Nephron progenitor cell (in vitro differentiated cells): ENCODE measurements at places on chromosomes 1 and 21.

DNA sequence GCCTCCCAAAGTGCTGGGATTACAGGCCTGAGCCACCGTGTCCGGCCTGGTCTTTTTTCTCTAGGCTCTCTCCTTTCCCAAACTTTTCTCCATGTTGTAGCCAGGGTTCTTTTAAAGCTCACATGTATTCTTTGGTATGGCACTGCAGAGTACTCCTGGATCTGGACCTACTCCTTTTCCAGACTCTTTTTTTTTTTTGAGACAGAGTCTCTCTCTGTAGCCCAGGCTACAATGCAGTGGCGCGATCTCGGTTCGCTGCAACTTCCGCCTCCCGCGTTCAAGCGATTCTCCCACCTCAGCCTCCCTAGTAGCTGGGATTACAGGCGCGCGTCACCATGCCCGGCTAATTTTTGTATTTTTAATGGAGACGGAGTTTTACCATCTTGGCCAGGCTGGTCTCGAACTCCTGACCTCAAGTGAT is 602 bp upstream of the MED18 start:
- DNase-seq, result no peak

GRCh38 chr1:119370748-119371147 is 2.2 kb downstream of the HAO2 start:
- DNase-seq, result no peak

DNA sequence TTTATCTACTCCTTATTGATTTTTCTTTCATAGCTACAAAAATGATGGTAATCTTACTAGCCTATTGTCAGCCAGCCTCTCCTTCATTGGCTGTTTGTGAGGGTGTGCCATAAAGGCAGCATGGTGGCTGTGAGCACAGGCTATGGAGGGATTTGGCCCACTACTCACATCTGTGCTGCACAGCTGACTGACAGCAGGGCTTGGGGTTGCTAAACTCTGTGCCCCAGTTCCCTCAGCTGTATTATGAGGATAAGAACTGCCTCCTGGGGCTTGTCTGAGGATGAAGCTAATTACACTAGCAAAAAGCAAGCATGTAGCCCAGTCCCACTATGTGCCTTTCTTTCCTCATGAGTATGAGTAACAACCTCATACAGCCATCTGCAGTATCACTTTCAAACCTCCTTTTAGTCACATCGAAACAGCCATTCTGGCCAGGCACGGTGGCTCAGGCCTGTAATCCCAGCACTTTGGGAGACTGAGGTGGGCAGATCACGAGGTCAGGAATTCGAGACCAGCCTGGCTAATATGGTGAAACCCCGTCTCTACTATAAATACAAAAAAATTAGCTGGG is 66.2 kb downstream of the COQ8A start:
- no peak for DNase-seq

GRCh38 chr1:26787381-26787705 is 407 bp upstream of the PIGV start:
- no peak for DNase-seq

DNA sequence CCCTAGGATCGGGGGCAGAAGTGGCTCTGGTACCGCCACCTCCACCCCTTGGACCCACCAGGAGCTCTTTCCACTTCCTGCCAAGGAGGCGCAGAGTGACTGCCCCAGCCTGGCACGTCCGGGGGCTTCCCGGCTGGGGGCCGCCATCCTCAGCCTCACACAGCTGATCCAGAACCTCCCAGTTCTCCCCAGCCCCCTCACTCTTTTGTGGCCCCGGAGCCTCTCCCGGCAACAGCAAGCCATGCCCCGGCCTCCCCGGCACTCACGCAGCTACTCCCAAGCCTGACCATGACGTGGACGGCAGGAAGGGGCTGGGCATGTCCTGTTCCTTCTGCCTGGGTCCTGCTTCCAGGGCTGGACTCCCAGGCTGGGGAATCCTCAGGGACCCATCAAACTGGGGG is 17.1 kb downstream of the TP73 start:
- DNase-seq, result no peak

- no peak for DNase-seq
These were observed 496.9 kb downstream of the NEGR1 start for GRCh38 chr1:71785450-71785849.

GRCh38 chr21:19609611-19610010 is 1206.0 kb upstream of the TMPRSS15 start:
- DNase-seq, result no peak

DNA sequence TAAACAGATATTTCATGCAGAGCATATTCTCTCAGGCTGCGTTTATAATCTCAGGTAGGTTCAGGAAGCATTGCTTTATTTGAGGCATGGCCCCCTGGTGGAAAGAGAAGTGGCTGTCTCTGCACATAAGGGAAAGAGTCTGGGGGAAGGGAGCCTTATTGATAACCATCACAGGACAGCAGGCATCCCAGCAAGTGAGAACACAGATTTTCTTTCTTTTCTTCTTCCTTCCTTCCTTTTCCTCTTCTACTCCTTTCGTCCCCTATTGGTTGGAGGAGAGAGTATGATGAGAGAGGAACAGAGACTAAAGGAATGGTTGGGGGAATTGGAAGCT is 21.9 kb downstream of the TSNAX start:
- no peak for DNase-seq

DNA sequence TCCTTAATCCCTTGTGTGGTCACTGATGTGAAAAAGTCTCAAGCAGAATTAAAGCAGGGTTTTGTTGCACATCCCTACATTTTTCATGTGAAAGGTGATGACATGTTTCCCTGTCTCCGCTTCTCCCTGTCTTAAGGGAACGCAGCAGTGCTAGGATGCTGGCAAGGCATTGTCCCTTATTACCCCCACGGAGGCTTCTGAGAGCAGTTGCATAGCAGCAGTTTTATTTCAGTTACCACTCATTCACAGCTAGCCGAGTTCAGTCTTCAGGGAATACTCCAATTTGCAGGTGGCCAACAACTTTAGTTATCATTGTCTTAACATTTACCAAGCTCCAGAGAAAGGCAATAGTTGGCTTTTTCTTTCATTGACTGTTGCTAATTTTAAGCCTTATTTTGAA is 89.1 kb downstream of the CLEC20A start:
- DNase-seq, result no peak

- no peak for DNase-seq
These were observed 37.9 kb downstream of the PIK3R3 start for GRCh38 chr1:46094471-46095005.

- DNase-seq, result peak; percentile 85
These were observed at the start of gene PADI2 for GRCh38 chr1:17119076-17119772. PADI2 (minus strand) TSS chr1:17119451; CDS start chr1:17119371, 80 bp downstream.

DNA sequence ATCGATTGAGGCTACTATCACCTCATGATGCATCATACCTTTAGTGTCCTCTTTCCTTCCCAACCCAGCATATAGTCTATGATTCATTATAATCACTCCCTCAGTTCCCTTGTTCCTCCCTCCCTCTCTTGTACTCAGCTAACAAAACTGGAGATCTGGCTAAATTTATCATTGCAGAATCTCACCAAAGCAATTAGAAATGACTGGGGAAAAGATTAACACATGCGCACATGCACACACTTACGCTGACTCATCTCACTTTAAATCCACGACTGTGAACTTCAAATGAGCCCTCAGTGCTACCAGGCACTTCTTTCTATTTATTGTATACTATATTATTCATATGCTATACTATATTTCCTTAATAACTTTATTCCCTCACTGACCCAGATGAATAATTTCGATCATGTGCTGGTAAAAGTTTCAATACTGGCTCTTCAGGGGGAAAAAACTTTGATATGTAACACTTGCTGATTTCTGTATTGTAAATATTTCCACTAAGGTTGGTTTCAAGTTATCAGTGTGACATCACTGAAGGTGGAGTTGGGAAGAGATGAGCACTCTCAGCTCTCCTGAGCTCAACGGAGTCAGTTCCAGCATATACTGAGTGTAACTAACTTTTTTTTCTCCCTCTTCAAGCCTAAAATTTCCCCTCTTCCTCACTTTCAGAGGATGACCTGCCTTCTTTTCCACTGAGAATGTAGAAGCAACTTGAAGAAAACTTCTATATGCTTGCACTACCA is 613.7 kb upstream of the B3GALT2 start:
- no peak for DNase-seq

GRCh38 chr1:84582802-84583587 is 8.8 kb upstream of the CTBS start:
- peak; percentile 14 for DNase-seq

GRCh38 chr1:245458234-245458633 is 303.4 kb downstream of the KIF26B start:
- DNase-seq, result no peak

DNA sequence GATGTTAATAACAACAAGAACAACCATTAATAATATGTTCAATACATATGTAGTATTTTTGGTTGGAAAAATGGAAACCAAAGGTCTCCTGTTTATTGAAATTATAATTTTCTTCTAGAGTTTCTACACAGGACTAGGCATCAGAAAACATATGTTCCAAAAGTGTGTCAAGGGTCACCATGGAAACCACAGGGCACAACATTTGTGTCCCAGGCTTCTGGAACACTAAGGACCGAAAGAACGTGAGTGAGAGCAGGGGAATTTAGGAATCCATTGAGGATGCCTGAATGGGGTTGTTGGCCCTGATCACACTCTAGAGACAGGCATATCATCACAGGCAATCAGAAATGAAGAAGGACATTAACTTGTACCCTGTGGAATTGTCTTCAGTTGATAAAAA is 7.5 kb upstream of the CDC14A start:
- DNase-seq, result no peak

DNA sequence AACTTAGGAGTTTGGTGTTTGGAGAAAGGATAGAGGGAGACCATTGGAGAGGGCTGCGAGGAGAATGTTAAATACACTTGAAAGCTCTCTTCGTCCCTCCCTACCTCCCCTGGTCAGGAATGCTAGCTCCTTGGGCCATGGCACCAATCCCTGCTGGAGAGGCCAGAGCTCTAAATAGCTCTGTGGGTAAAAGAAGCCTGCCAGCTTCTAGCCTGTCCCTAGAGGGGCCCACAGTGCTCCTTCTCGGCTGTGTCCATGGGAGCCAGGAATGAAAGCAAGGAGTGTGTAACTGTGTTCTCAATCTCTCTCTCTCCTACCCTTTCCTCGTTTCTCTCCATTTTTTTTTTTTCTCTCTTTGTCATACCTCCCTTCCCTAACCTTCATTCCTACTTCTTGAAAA is at the start of gene CCDC190:
TSS of gene CCDC190 (minus strand) at position 75 of the 400 bp plus-strand sequence. CDS start 1,529 bp downstream, outside the sequence.
- no peak for DNase-seq

- no peak for DNase-seq
These were observed 40.4 kb downstream of the UBASH3A start for GRCh38 chr21:42443876-42444744.

GRCh38 chr1:40539338-40539737 is 7.9 kb downstream of the ZNF684 start:
- DNase-seq, result no peak

DNA sequence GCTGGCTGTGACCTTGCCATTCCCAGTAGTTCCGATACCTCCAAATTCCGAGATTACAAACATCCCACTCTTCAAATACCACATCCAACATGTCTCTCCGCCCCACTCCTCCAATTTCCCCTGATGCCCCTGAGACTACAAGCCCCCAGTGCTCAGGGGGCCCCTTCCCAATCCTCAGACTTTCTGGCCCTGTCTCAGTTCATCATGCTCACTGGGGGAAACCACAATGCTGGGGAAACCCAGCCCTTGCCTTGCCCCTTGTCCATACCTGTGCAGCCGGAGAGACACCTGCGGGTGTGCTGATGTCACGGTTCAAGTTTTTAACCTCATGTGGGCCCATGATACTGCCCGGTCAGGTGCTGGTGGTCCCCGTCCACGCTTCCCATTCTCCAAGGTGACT is 226.6 kb downstream of the CAMTA1 start:
- DNase-seq, result no peak

- no peak for DNase-seq
These were observed 16.3 kb upstream of the FOXE3 start for GRCh38 chr1:47399846-47400155.

DNA sequence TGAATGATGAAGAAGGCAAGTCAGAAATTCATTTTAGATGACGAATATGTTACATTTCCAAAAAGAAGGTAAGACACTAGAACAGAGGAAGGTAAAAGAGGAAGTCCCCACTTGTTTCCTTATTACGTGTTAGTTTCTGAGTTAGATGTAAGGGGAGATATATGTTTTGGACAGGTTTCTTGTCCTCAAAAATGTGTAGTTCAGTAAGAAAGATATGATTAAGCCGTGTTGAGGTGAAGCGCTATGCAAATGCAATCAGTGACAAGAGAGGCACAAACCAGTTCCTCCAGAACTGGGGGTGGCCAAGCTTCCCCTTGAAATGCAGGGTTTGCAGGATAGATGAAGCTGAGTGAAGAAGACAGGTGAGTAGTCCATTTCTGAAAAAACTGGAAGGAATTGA is 293.3 kb upstream of the RUNX1 start:
- no peak for DNase-seq

GRCh38 chr1:221071777-221072176 is 192.5 kb downstream of the HLX start:
- no peak for DNase-seq

DNA sequence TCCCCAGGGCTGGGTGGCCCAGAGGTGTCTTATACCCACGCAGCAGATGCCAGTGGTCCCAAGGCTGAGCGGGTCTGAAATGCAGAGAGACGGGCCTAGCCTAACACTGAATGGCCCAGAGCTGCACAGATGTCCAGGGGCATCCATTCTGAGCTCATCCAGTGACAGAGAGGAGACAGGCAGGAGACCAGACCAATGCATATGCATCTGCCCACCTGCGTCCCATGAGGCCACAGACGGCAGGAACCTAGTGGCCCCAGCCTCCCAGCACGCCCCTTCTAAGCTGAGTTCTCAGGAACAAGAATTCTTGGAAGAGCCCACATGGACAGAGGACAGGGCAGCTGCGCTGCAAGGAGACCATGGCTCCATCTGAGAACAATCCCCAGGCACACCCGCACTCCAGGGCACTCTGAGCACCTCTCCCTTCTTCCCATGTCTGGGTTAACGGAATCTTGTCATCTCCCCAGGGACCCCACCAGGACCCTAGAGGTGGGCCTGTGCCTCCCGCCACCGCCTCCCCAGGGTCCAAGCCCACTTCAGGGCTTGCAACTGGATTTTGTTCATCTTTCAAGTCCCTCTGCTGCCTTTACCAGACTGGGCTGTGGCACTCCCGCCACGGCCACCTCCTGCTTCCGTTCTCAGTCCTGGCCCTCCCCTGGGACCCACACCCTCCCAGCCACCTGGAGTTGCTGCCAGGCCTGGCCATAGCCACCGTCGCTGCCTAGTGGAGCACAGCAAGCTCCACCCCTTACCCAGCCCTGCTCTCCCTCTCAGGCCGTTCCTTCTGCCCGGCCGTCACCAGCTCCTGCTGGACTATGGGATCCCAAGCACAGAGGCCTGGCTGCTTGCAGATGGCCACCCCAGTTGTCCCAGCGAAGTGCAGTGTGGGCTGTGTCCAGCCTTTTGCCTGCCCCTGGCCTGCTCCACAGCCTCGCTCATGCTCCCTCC is 3.3 kb downstream of the WNT3A start:
- DNase-seq, result peak; percentile 57

- no peak for DNase-seq
These were observed 36.7 kb downstream of the DISP3 start for GRCh38 chr1:11515368-11516300.

- no peak for DNase-seq
These were observed 39.4 kb downstream of the HSF2BP start for GRCh38 chr21:43619856-43620255.

DNA sequence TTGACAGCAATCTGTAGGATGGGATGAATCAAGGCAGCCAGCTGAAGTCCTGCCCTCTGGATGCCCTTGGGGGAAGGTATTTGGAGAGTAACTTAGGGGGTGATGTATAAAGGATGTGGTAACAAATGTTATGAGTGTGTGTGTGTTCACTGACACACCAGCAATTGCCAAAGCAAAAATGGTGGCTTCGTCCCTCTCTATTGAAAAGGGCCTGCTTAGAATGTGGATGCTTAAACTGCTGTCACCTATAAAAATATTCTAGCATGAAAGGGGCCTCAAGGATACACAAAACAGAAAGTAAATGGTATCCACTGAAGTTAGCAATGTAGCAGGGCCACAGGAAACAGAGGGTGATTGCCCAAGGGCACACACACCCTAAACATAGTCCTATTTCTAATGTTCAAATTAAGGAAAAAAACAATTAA is 15.1 kb upstream of the AIM2 start:
- no peak for DNase-seq
